ENCODE measurements at places on chromosomes 6 and 20. TPM values are rescaled to one million over a fixed set of nuclear protein-coding genes. Genes with fewer than 3 reads are reported as not detected.
A peak's percentile ranks its signal among the peaks of the same experiment; 100 is the strongest.

DNA sequence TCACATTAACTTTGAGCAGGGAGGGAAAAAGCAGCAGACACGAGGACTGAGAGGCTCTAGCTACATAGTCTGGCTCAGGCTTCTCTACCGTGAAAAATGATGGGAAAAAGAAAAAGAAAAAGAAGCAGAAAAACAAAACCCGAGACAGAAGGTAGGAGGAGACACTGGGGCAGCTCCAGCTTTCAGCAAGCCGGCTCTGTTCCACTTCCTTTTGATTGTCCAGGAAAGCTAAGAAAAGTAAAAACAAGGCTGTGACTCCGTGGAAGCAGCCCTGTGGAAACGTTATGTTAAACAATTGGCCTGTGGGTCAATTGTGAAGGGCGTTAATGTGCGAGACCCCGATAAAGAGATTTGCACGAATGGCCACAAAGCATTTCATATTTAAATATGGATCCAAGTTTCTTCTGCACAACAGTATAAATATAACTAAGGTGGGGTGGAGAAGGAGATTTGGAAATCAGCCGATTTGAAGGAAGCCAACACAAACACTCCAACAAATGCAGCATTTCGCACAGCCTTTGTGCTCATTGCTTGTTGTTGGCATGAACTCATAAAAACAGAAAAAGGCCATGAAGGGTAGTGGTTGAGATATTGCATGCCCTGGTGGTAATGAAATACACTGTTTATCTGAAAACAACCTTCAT lies 236.9 kb upstream of the JAG1 start:
- no peak for DNase-seq
- no peaks in the 10 kb centered on the region for H3K36me3 ChIP-seq
- no peaks in the 10 kb centered on the region for H3K4me1 ChIP-seq
- H3K27me3 ChIP-seq = no peaks in the 10 kb centered on the region
- no peak overlapping the region for H3K27ac ChIP-seq

DNA sequence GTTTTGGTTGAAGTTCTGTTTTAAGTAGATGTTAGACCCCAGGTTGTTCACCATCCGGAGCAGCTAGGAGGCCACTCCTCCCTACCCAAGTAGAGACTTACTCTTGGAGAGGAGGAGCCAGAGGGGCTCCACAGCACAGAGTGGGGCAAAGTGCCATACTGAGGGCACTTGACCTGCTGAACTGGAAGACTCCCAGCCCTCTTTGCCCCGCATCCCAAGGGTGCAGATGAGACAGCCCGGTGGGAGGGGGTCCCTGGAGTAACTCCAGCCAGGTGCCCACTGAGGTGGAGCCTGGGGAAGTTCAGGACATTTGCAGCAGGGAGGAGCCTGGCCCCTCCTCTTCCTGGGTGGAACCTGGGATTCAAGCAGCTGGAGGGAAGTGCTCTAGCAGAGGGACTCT lies 102.1 kb upstream of the GPR6 start:
- no peaks in the 10 kb centered on the region for H3K36me3 ChIP-seq
- H3K27ac ChIP-seq = no peak overlapping the region
- peaks cover 5% of the 10 kb centered on the region for H3K4me1 ChIP-seq
- no peak for DNase-seq
- H3K27me3 ChIP-seq = peaks cover 7% of the 10 kb centered on the region

DNA sequence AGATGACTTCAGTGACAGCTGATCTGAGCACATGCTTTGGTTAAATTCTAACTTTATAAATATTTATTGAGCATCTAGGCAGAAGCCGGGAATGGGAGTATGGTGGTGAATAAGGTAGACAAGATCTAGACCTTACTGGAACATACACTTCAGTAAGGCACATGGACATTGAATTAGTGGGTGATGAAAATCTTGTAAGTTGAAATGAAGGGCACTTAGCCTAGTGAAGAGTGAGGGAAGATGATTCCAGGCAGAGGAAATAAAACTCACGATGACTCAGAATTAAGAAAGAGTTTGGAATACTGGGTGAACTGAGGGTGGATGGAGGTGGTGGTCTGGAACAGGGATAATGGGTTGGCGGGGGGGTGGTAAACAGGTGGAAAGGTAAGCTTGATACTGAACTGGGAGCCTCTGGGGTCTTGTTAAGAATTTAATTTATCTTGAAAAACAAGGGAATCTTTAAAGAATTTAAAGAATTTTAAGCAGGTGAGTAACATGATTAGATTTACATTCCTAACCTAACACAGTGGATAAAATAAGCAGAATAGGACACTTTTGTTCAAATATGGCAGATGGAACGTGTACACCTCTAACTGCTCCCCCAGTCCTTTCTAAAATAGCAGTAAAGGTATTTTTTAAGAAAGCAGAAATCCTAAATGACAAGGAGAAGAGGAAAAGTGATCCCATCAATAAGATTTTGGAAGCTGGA lies 75.2 kb upstream of the ARHGAP18 start:
- H3K27ac ChIP-seq = no peak overlapping the region
- no peak for DNase-seq
- no peak overlapping the region for H3K4me3 ChIP-seq

DNA sequence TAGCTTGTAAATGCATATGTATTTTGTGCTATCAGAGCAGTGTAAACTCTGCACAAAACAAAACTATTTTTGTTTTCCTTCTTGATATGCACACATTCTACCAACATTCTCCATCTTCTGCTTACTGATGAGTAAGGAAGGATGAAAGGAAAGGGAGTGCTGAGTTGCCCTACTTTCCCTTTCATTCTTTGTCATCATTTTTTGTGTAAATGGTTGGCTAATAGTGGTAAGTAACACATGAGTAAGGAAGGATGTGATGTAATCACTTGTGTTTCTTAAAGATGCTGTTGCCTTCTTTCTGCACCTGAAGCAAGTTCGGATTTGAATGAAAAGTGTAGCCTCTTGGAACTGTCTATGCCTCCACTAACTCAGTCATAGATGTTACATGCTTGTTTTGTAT lies 4.6 kb upstream of the REV3L start:
- peaks cover 17% of the 10 kb centered on the region for H3K36me3 ChIP-seq
- no peak for DNase-seq
- H3K4me1 ChIP-seq = peaks cover 38% of the 10 kb centered on the region
- peak overlapping the region; percentile 29 for H3K4me3 ChIP-seq
- H3K27ac ChIP-seq = peak overlapping the region; percentile 90
- H3K27me3 ChIP-seq = no peaks in the 10 kb centered on the region

DNA sequence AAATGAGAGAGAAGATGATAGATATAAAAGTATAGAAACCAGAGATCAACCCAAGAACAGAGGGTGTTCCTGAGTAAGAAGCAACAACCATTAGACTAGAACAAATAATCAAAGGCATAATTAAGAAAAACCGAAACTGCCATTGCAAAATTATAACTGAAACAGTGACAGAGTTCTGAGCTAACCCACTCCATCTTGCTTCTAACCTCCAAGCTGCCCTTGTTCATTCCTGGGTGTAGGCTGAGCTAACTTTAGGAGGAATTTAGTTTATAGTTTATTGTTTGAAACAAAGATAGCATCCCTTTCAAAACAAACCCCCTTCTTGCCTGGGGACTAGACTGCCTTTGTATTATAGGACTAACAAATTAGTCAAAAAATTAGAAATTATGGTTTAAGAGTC lies 56.1 kb upstream of the PRND start:
- H3K4me1 ChIP-seq = peaks cover 70% of the 10 kb centered on the region
- no peak for DNase-seq
- peaks cover 25% of the 10 kb centered on the region for H3K36me3 ChIP-seq
- no peaks in the 10 kb centered on the region for H3K27me3 ChIP-seq
- peak overlapping the region; percentile 95 for H3K27ac ChIP-seq

GRCh38 chr6:111871725-111872400 lies 1.4 kb downstream of the FYN start:
- H3K36me3 ChIP-seq = peaks cover 32% of the 10 kb centered on the region
- H3K27me3 ChIP-seq = no peaks in the 10 kb centered on the region
- peaks cover 55% of the 10 kb centered on the region for H3K4me1 ChIP-seq
- peak overlapping the region; percentile 96 for H3K4me3 ChIP-seq
- peak overlapping the region; percentile 93 for H3K27ac ChIP-seq
- peak; percentile 53 for DNase-seq

- no peak overlapping the region for H3K4me3 ChIP-seq
- H3K4me1 ChIP-seq = no peaks in the 10 kb centered on the region
- H3K36me3 ChIP-seq = no peaks in the 10 kb centered on the region
- H3K27ac ChIP-seq = no peak overlapping the region
- no peaks in the 10 kb centered on the region for H3K27me3 ChIP-seq
Measured at GRCh38 chr6:12772416-12772815, 55.8 kb downstream of the PHACTR1 start.

GRCh38 chr6:165010556-165011535 lies 298.6 kb downstream of the C6orf118 start:
- no peak overlapping the region for H3K4me3 ChIP-seq
- DNase-seq = no peak
- H3K4me1 ChIP-seq = no peaks in the 10 kb centered on the region
- no peaks in the 10 kb centered on the region for H3K27me3 ChIP-seq
- no peaks in the 10 kb centered on the region for H3K36me3 ChIP-seq
- no peak overlapping the region for H3K27ac ChIP-seq

DNA sequence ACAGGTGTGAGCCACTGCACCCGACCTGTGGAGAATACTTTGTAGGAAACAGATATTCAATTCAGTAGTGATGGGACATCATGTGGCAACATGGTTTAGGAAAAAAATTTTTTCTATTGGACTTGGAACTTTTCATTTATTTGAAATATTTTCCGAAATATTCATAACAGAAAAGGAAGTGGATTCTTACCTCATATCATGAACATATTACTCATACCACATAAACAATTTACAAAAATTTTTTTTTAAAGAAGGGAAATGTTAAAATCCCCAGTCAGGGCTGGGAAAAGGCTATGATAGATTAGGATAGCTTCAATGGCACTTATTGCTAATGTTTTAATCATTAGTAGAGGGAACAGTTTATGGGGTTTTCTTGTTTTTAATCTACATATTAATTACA lies 6.8 kb upstream of the ALDH8A1 start:
- peaks cover 5% of the 10 kb centered on the region for H3K4me1 ChIP-seq
- H3K27ac ChIP-seq = no peak overlapping the region

GRCh38 chr6:103167345-103168071 lies 1692.2 kb downstream of the HACE1 start:
- H3K27me3 ChIP-seq = no peaks in the 10 kb centered on the region
- no peaks in the 10 kb centered on the region for H3K36me3 ChIP-seq
- H3K4me1 ChIP-seq = no peaks in the 10 kb centered on the region
- no peak overlapping the region for H3K4me3 ChIP-seq

DNA sequence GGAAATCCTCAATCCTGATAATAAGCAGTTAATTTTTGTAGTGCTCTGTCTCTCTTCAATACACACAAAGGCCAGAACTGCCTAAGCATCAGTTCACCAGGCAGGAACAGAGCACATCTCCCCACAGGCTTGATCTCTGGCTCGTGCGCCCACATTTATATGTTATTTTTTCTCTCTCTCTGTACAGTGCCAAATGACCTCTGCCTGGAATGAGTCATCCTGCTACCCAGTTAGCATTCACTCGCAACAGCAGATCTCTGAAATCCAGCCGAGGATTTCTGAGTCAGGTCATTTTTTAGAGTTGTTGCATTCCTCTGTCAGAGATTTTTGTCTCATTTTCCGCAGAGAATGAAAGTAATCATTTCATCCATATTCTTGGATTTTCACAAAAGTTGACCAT lies 107.1 kb downstream of the COL12A1 start:
- H3K27me3 ChIP-seq = no peaks in the 10 kb centered on the region
- no peaks in the 10 kb centered on the region for H3K36me3 ChIP-seq
- no peak overlapping the region for H3K27ac ChIP-seq
- no peak for DNase-seq
- no peaks in the 10 kb centered on the region for H3K4me1 ChIP-seq
- no peak overlapping the region for H3K4me3 ChIP-seq

TMEM74B gene
- 0.83 TPM for total RNA-seq

LCA5 gene
- total RNA-seq = 0.15 TPM

PNPLA1 gene
- 0.13 TPM for total RNA-seq

C20orf144 gene
- total RNA-seq = 0.33 TPM

CLPSL2 gene
- not detected for total RNA-seq

TPX2 gene
- 138 TPM for total RNA-seq

All from activated CD4-positive, alpha-beta memory T cell treated with anti-CD3 and anti-CD28 coated beads, Interleukin-2, amount 10 ng/mL, durations not matched to agents 7 days and 5 days (primary cell).